Natural killer cell treated with Interleukin-12 subunit alpha and Interleukin-12 subunit beta and Interleukin-15 and Interleukin-18, amount 100 ng/mL, for 72 hours (primary cell): ENCODE measurements at places on chromosomes 3 and 15. TPM values are rescaled to one million over a fixed set of nuclear protein-coding genes. Genes with fewer than 3 reads are reported as not detected.

The CPNE4 gene
- not detected for total RNA-seq

GRCh38 chr15:89144491-89144890 is 56.2 kb downstream of the ABHD2 start:
- DNase-seq = no peak

DNA sequence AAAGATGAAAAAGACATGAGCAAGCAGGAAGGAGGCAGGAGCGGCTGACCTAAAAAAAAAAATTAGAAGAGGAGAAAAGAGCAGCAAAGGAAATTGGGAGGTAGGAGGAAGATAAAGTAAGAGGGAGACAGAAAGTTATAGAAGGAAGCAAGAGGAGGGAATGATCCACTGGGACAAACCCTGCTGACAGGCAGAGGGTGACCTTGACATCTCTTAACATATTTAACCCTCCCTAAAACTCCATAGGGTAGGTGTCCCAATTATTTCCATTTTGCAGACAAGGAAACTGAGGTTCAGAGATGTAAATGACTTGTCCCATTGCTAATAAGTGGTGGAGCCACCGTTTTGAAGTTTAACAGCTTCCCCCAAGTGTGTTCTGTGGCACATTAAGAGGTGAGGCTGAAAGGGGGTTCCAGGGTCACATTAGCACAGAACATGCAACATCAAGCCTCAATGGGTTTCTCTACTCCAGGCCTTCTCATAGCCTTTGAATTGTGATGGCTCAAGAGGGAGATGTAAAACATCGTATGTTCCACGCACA is 37.4 kb upstream of the PRICKLE2 start:
- no peak for DNase-seq

DNA sequence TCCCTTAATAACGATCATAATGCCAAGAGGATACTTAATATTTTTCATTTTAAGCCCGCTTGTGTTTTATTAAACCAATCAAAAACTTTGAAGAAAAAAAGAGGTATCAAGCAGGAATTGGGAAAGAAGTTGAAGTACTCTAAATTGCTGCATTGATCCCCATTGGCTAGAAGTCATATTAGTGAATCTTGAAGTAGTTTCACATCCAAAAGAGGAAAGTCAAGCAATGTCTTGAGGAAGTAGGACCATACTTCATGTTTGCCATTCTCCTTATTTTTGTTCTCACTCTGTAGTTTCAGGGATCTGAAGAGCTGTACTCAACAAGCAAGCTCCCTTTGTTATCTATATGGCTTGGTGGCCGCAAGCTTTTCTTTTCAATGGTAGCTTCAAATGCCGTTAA is 2.2 kb downstream of the SCAANT1 start:
- no peak for DNase-seq

- DNase-seq = no peak
Measured at GRCh38 chr3:151697496-151697895, 36.2 kb upstream of the AADACL2 start.
